Gastroesophageal sphincter (tissue), 4 donors: ENCODE measurements at places on chromosomes 3 and 15. TPM values are rescaled to one million over a fixed set of nuclear protein-coding genes. Genes with fewer than 3 reads are reported as not detected.

GRCh38 chr3:140545756-140546155, 132.1 kb upstream of the TRIM42 start:
- H3K27me3 ChIP-seq: no peaks in the 10 kb centered on the region
- H3K4me1 ChIP-seq: no peaks in the 10 kb centered on the region
- H3K4me3 ChIP-seq: no peak overlapping the region
- H3K27ac ChIP-seq: no peak overlapping the region
- no peaks in the 10 kb centered on the region for H3K36me3 ChIP-seq

GRCh38 chr3:177887475-177887874, 648.8 kb upstream of the KCNMB2 start:
- no peak overlapping the region for H3K27ac ChIP-seq
- no peak for ATAC-seq
- no peak overlapping the region for H3K4me3 ChIP-seq
- no peaks in the 10 kb centered on the region for H3K36me3 ChIP-seq

The DCBLD2 gene
- 58.8 TPM for total RNA-seq

- H3K4me3 ChIP-seq: no peak overlapping the region
- ATAC-seq: peak; percentile 54
- H3K36me3 ChIP-seq: no peaks in the 10 kb centered on the region
- H3K4me1 ChIP-seq: no peaks in the 10 kb centered on the region
- no peaks in the 10 kb centered on the region for H3K27me3 ChIP-seq
Measured at GRCh38 chr3:134394380-134394779, 20.1 kb upstream of the AMOTL2 start.

The COL6A6 gene
- not detected for total RNA-seq

GRCh38 chr15:73934281-73934680, 8.0 kb downstream of the LOXL1 start:
- peaks cover 25% of the 10 kb centered on the region for H3K4me1 ChIP-seq
- ATAC-seq: no peak
- H3K27me3 ChIP-seq: peaks cover 3% of the 10 kb centered on the region
- no peak overlapping the region for H3K4me3 ChIP-seq
- no peak overlapping the region for H3K27ac ChIP-seq

- H3K4me1 ChIP-seq: no peaks in the 10 kb centered on the region
- H3K4me3 ChIP-seq: no peak overlapping the region
- H3K27me3 ChIP-seq: no peaks in the 10 kb centered on the region
- no peaks in the 10 kb centered on the region for H3K36me3 ChIP-seq
Measured at GRCh38 chr3:164550857-164551256, 527.4 kb downstream of the SI start.

The RPUSD2 gene
- 10.0 TPM for total RNA-seq

The RPP25 gene
- total RNA-seq: 1.6 TPM

The LSAMP gene
- 1.5 TPM for total RNA-seq
